Activated T-cell treated with anti-CD3 and anti-CD28 coated beads, Interleukin-2, amount 50 U/mL, for 4 hours (primary cell): ENCODE measurements at places on chromosomes 1 and 21.

DNA sequence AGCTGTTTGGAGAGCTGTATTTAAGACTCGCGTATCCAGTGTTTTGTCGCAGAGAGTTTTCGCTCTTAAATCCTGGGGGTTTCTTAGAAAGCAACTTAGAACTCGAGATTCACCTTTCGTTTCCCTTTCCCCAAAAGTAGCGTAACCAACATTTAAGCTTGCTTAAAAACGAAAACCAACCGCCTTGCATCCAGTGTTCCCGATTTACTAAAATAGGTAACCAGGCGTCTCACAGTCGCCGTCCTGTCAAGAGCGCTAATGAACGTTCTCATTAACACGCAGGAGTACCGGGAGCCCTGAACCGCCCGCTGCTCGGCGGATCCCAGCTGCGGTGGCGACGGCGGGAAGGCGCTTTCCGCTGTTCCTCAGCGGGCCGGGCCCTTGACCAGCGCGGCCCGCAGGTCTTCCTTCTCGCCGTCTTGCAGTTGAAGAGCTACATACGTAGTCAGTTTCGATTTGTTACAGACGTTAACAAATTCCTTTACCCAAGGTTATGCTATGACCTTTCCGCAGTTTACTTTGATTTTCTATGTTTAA is 1.9 kb downstream of the OLIG1 start:
- DNase-seq, result no peak

DNA sequence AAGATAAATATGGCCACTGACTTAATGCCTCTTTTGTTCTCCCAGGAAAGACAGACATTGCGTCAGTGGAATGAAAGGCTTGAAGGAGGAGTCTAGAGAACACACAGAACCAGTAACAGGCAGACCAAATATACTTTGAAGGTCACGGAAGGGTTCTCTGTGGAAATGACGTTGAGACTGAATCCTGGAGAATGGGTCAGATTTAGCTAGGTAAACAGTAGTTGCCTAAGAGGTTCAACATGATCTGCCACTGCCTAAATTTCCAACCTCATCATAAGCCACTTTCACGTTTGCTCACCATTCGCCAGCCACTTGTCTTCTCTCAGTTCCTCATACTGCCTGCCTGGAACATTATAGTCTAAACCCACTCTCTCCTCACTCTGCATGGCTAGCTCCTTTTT is 20.5 kb downstream of the PLA2G4A start:
- DNase-seq, result no peak

DNA sequence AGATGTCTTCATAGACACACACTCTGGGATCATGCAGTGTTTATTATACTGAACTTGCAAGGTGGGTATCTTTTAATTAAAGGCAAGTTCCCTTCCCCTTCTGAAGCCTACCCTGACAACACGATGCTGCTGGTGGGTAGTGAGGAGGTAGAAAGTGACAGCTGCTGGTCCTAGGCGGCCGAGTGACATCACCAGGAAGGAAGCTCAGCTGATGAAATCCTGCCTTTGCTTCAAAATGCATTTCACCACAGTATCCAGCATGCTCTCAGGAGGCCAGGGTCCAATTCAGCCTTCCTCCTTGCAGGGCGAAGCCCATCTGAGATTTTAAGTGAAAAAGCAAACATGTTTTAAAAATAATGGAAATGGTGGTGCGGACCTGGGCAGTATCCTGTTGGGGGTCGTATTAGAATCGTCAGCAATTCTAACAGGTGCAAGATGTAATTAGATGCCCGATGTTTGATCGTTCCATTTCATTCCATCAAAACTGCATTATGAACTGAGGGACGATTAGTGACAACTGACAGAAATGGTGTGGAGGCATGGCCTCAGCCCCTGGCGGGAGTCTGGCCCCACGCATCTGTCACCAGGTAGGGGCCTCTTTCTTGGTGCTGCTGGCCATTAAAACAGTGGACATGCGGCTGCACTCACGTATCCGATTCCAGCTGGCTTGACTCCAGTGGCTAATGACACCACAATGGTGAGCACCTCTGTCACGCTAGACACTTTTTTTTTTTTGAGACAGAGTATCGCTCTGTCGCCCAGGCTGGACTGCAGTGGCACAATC is 324.8 kb upstream of the C1orf174 start:
- DNase-seq, result no peak

DNA sequence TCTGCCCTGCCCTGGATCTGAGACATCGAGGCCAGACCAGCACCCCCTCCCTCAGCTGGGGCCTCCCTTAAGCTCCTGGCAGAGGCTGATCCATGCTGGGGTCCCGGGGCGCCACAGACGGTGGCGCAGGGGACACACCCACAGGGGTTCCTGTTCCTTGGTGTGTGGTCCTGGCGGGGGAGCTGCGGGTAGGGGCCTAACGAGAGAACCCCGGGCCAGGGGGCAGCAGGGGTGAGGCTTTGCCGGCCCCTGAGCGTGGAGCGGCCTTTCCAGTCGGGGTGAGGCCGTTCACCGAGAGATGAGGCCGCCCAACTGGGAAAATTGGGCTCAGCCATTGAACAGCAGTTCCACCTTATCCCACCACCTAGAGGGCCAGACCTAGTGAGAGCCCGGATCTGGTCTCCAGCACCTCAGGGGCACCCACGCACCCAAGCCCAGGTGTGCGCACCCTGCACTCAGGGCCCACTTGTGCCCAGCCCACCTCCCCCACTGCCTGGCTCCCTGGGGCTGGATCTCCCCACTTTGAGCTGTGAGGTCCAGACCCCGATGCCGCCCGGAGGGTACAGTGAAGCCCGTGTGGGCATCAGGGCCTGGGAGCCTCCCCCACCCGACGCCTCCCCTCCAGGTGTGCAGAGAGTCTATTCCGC is 45.5 kb upstream of the CCDC27 start:
- DNase-seq, result no peak

DNA sequence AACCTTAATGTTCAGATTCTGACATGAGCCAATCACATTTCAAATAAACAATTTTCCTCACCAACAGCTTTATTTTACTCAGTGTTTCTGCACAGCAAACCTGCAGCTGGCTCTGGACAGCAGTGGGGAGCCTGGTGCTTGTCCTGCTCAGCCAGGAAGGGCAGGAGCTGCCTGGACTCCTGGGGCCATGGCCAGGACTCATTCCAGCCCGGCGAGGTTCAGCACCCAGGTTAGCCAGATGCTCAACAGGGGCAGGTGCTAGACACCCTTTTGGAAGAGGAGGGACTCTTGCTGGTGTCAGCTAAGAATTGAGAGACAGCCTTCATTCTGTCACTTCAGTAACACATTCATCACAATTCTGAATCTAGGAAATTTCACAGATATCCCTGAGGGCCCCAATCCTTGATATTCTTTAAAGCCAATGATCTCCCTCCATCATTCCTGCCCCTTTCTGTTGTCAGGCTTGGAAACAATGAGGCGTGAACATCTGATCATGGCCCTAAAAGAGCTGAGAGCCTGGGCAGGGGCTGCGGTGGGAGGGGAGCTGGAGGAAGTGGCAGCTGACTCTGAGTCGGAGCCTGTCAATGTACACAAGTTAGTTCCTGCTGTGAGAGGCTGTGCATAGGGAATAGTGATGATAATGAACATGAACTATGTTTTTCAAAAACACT is 251.3 kb downstream of the SDCCAG8 start:
- no peak for DNase-seq

GRCh38 chr21:45555557-45556301 is 13.5 kb upstream of the SLC19A1 start:
- DNase-seq, result peak; percentile 53

GRCh38 chr1:87284456-87285240 is 44.0 kb upstream of the LMO4 start:
- DNase-seq, result no peak

DNA sequence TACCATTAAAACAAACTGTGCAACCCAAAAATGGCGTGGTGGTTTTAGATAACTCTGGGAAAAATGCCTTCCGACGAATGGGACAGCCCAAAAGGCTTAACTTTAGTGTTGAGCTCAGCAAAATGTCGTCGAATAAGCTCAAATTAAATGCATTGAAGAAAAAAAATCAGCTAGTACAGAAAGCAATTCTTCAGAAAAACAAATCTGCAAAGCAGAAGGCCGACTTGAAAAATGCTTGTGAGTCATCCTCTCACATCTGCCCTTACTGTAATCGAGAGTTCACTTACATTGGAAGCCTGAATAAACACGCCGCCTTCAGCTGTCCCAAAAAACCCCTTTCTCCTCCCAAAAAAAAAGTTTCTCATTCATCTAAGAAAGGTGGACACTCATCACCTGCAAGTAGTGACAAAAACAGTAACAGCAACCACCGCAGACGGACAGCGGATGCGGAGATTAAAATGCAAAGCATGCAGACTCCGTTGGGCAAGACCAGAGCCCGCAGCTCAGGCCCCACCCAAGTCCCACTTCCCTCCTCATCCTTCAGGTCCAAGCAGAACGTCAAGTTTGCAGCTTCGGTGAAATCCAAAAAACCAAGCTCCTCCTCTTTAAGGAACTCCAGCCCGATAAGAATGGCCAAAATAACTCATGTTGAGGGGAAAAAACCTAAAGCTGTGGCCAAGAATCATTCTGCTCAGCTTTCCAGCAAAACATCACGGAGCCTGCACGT is 82.1 kb downstream of the PRDM2 start:
- no peak for DNase-seq

- no peak for DNase-seq
Measured at GRCh38 chr1:22978299-22978698, 5.6 kb upstream of the LACTBL1 start.

DNA sequence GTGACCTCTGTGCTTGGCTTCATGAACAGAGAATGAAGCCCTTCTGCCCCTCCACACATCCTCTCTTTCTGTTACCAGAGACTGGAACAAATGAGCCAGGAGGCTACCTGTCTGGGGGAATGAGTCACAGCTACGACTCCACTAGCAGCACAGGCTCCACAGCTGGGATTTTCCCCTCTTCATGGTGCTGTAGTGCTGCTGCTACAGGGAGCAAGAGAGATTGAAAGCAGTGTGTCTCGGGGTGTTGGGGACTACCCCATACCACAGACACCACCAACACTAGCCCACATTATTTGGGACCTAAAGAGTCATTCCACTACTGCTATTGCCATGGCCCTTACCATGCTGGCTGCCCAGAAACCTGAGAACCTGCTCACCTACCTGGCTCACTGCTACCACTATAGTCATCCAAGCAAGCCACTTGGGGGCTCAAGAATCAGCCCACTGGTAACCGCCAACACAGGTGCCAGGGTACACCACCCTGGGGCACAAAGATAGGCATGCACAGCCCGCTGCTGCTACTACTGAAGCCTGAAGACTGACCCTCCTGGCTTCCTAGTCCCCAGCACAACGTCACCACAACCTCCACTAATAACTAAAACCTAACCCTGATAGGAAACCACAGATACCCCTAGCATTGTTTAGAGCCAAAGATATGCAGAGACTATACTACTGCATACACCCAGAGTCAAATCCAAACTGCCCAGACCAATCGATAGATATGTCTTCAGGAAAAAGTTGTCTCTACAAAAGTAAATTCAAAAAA is 17.7 kb downstream of the CD1E start:
- DNase-seq, result no peak

- DNase-seq, result no peak
Measured at GRCh38 chr1:3070309-3070643, 1.3 kb downstream of the PRDM16 start.

DNA sequence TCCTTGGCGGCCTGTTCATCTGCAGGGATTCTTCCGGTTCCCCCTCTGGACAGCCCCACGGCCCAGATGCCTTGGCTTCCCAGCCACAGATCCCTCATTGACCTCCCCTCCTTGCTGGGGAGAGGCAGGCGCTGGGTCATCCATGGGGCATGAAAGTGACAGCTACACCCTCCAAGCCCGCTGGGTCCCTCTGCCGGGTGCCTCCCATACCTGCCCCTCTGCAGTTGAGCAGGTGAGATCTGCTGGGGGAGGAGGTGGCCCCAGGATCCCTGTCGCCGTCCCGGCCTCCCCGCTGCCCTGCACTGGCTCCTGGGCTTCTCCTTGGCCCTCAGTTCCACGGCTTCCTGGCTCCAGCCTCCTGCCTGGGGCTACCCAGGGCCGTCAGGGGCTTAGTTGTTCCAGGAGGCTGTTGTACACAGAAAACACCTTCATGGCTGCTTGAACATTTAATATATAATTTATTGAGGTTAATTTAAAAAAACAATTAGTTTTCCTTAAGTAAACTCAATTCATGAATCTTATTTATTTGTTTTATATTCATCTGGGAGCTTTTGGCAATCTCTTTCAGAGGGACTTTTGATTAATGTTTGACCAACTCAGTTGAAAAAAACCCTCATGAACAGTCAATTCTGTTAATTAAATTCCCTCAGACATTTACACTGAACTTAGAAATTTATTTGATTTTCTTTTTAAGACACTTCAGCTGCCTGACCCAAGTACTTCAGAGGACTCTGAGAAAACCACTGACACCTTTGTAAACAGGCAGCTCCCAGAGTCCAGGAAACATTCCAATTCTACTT is 67.6 kb upstream of the ABCG1 start:
- DNase-seq, result no peak

DNA sequence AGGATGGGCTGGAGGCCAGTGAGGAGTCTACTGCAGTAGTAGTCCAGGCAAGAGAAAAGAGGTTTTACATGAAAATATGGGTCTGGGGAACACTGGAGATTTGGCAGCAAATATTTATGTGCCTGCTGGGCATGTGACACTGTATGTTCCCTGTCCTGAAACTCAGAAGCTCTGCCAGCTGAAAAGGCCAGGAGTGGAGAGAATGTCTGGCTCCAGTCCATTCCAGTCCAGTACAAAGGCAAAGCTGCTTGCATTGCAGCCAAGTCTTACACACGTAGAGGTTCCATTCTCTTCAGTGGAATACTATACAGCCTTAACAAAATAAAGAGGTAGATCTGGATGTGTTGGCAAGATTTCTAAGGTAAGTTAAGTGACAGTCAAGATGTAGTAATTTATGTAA is 7.5 kb upstream of the YBX1 start:
- no peak for DNase-seq
